ENCODE measurements at places on chromosomes 12 and 14.

DNA sequence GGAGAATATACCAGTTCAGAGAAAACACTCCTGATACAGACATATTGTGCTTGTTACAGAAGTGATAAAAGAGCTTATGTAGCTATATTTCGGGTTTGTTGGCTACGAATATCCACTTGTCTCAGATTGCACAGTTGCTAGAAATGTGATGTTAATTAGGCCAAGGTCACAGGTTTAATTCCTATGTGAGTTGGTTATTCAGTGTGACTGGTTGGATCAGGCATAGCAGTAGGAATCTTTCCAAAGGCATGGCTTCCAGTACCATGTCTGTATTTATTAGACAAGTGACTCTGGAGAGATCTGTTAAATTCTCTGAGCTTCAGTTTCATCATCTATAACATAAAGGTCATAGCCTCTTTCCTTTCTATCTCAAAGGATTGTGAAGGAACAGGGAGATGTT is 152.7 kb upstream of the KITLG start:
- no peak for DNase-seq

DNA sequence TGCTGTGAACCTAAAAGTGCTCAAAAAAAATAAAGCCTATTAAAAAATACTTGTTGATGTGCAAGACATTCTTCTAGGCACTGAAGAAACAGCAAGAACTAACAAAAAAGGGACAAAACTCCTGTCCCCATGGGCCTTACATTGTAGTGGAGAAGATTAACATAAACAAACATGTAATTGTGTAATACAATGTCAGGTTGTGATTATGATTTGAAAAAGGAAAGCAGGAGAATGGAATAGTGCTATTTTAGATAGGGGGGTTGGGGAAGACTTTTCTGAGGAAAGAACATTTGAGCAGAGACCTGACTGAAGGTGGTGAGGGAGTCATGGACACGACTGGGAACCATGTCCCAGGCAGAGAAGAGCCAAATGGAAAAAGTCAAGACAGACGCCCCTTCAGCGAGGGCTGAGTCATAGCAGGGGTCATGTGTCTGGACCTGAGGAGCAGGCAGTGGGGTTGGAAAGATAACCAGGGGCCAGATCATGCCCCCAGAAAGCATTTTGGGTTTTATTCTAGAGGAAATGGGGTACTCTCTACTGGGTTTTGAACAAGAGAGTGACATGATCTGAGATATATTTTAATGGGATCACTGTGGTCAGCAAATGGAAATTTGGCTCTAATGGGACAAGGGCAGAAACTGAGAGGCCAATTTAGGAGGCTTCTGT is 19.4 kb upstream of the IFNG start:
- no peak for DNase-seq

DNA sequence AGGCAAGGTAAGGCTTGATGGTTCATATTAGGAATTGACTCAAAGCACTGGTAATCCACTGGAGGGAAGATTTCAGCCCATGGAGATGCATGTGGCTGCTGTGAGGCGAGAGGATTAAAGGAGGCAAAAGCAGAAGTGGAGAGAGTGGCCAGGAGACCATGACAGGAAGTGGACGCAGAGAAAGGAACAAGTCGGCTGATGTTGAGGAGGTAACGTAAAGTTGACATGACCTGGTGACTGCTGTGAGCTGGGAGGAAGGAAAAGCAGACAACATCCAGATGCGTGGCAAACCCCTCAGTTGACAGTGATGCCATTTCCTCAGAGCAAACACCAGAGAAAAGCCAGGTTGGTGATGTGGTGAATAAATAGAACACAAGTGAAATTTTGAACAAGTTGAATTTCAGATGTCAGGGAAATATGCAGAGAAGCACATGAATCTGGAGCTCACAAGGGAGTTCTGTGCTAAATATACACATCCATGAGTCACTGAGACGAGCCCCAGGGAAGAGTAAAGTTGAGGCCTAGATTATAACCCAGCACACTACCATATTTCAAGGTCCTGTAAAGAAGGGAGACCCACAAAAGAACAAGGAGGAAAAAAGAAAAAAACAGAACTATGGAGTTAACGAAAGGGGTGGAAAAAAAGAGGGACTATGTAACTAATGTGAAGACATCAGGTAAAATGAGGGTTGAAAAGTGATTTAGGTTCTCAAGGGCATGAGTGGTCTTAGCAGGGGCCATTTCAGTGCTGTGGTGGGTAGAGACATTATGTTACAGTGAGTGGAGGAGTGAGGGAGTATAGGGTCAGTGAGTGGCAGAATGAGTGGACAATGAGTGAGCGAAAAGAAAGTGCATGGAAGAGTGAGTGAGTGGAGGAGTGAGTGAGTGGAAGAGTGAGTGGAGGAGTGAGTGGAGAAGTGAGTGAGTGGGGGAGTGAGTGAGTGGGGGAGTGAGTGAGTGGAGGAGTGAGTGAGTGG is 61.6 kb upstream of the GZMB start:
- no peak for DNase-seq

DNA sequence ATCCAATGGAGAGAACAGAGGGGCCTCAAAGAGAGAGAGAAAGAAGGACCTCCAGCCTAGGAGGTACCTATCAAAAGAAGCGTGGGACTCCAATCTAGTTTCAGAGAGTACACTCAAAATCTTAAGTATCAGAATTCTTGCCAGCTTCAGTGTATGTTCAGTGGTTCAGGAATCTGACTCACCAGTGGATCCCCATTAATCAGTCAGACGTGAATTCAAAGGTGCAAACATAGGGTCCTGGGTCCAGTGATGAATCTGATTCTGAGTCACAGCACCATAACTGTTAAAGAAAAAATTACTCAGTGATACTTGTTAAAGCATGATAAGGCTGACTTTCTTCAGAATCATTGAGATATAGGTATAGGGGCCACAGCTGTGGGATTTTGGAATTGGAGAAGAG is 33.2 kb downstream of the ETNK1 start:
- no peak for DNase-seq

DNA sequence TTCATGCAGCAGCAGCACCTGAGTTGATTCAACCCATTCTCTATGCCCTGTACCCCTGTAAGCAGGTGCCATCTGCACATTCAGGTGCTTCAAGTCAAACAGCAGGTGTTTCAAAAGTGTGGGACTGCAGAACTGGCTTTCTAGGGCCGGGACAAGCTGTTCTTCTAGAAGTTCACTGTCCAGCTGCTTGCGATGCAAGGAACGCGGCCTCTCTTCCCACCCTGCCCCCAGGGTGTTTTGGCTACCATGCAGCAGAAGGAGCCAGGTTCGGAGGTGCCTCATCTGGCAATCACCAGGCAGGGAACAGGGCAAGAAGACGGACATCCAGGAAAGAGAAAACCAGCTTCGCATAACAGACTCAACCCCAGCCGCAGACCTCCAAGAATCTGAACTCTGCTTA is 35.2 kb downstream of the TMEM132D start:
- DNase-seq = no peak

DNA sequence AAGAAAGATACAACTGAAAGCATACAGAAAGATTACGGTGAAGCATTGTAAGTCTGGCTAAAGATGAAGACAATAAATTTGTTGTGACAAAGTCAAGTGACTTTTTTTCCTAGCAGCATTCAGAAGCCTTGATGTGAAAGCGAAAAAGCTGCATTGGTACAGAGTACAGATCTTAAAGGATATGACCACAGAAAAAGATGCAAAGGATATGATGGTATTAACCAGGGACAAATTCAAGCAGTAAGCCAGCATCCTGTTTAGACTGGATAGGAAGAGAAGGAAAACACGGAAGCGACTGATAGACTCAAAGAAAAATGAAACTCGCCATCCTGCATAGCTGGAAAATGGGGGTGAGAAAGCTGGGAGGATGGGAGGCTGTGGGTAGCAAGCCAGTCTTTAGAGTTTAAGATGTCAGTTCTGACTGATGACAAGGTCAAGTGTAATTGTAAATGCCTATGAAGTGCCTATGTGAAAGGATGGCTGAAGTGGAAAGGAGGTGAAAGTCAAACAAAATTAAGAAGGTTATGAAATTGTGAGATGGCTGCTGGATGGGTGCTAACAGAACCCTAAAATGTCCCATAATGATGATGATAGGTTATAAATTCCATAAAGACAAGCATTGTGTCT is 92.4 kb downstream of the PHLDA1 start:
- no peak for DNase-seq

- DNase-seq = no peak
Observed at GRCh38 chr12:13373803-13374202, 177.3 kb downstream of the EMP1 start.

GRCh38 chr12:91616416-91616815 is 433.8 kb upstream of the DCN start:
- DNase-seq = no peak

DNA sequence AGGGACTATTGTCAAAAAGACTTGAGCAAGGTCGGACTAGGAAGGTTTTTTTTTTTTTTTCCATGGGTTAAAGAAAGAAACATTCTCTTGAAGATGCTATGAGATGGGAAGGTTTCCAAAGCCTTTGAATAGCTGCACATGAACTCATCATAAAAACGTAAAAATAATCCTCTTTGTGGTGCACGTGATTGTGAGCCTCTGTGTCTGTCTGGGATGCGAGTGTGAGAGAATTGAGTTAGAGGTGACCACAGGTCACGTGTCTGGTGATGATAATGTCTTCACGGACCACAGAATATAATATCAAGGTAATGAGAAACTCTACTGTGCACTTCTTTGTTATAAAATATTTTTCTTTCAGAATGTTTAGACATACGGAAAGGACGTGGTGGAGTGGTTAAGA is 24.3 kb upstream of the ADGRD1 start:
- no peak for DNase-seq

DNA sequence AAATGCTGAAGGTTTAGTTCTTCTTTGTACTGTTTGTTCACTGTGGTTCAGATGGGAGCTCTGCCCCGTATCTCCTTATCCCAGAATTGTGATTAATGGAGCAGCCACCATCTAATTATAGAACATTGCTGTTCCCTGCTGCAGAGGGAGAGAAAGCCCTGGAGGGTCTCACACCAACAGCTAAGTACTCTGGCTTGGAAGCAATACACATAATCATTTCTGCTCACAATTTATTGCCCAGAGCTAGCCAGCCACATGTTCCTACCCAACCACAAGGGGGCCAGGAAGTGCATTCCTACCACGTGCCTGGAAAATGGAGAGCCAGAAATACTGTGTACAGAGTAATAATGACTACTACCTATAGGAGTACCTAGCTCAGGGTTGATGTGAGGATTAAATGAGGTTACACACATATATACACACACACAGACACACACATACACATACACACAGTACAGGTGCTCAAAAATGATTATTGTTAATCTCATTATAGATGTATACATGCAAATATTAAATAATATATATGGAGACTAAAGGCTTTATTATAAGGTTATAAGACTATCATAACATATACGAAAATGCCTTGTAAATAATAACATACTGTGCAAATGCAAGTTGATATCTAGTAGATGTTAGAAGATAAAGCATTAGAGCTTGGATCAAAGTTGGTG is 22.3 kb downstream of the MSRB3 start:
- DNase-seq = no peak

DNA sequence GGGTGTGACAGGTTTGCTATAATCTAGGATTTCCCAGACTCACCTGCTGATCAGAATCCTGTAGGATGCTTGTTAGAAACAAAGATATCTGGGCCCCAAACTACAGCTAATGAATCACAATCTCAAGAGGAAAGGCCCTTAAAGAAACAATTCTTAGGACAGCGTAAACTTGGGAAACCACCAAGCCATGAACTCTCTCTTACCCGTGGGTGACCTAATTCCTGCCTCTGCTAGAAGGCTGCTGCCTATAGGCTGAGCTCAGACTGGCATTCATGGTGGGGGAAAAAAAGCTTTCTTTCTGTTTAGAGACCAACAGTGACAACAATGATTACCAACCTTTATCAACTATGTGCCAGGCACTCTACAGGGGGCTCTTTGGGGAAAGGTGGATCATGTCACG is 213.9 kb upstream of the FKBP4 start:
- no peak for DNase-seq

DNA sequence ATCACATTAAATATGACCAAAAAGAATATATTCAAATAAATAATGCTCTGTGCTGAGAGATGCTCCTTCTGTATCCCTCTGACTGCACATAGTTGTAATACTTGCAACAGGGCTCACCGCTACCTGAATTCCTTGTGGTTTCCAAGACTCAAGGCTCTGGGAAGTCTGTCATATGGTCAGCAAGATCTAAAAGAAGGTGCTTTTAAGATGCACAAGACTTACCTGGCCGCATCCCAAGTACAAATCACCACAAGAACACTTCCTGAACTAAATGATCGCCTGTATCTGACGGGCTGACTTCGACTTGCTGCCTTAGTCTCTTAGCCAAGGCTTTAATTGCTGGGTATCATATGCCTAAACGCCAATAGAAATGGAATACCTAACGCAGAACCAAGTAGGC is 67.2 kb downstream of the HECTD4 start:
- DNase-seq = no peak

- no peak for DNase-seq
Observed at GRCh38 chr14:54354968-54355641, 41.7 kb upstream of the CDKN3 start.

GRCh38 chr12:32734952-32735351 is 20.7 kb downstream of the YARS2 start:
- DNase-seq = no peak

- no peak for DNase-seq
Observed at GRCh38 chr12:118549510-118549980, 173.2 kb downstream of the SUDS3 start.

- no peak for DNase-seq
Observed at GRCh38 chr12:106581543-106582248, 1.1 kb upstream of the RFX4 start.

DNA sequence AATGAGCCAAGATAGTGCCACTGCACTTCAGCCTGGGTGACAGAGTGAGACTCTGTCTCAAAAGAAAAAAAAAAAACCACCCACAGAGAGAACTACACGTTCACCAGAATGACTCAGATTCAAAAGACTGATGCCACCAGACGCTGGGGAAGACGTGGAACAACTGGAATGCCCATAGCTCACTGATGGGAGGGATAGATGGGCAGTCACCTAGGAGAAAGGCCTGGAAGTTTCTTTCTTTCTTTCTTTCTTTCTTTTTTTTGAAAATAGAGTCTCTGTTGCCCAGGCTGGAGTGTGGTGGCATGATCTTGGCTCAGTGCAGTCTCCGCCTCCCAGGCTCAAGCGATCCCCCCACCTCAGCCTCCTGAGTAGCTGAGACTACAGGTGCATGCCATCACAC is 10.0 kb upstream of the KLC1 start:
- no peak for DNase-seq

GRCh38 chr14:23441076-23441475 is 5.6 kb upstream of the MYH7 start:
- no peak for DNase-seq

All from activated B cell treated with CpG ODN at 0.5 μM for 24 hours (primary cell).